ENCODE measurements at places on chromosomes 3 and 15.
A peak's percentile ranks its signal among the peaks of the same experiment; 100 is the strongest.

- peak; percentile 43 for DNase-seq
Observed at GRCh38 chr3:155497930-155498647, 204.6 kb upstream of the STRIT1 start.

- DNase-seq: no peak
Observed at GRCh38 chr15:100426937-100427336, 85.2 kb upstream of the ADAMTS17 start.

- DNase-seq: no peak
Observed at GRCh38 chr15:78625606-78626280, 4.9 kb upstream of the CHRNA3 start.

DNA sequence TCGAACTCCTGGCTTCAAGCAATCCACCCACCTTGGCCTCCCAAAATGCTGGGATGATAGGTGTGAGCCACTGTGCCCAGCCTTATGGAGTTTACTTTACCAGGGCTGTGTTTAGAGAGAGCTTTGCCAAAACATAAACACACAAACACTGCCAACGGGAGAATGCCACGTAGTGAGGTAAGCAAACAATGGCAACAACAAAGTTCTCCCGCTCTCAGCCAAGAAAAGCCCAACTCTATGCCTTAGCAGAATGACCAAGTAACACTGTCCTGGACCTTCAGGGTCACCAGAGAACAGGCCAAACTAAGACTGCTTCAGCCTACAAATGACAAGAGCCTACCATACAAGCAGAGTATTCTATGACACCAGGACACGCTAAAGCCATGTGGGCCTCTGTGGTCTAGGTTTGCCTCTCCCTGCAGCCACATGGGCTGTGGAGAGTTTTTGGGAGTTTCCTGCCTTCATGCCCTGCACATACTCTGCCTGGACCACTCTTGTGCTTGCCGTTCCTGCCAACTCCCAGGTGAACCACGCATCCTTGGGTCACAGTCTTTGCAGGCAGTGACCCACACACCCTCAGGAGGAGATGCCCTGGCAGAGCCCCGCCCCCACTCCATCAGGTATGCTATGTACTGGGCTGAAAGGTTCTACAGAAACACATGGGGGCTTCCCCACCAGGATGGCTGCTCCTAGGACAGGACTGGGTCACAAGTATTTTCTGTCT, 21.6 kb upstream of the CNBP start:
- no peak for DNase-seq

DNA sequence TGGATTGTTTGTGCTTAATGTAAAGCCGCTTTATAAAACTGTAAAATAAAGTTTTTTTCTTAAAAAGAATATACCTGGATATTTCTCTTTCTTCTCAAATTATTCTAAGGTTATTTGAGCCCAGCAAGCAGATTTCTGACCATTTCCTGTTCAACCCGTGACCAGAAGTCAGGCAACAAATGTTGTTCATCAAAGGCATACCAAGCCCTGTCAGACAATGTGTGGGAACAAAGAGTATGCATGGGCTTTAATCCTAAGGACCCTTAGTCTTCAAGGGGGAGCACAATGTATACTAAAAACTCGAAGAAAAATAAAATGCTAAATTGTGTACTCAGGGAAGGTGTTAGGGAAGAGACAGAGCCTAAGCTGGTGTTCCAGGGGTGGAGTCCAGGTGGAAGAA, 26.6 kb upstream of the PAQR5 start:
- DNase-seq: no peak

- DNase-seq: no peak
Observed at GRCh38 chr3:186705882-186706780, 11.0 kb upstream of the KNG1 start.

DNA sequence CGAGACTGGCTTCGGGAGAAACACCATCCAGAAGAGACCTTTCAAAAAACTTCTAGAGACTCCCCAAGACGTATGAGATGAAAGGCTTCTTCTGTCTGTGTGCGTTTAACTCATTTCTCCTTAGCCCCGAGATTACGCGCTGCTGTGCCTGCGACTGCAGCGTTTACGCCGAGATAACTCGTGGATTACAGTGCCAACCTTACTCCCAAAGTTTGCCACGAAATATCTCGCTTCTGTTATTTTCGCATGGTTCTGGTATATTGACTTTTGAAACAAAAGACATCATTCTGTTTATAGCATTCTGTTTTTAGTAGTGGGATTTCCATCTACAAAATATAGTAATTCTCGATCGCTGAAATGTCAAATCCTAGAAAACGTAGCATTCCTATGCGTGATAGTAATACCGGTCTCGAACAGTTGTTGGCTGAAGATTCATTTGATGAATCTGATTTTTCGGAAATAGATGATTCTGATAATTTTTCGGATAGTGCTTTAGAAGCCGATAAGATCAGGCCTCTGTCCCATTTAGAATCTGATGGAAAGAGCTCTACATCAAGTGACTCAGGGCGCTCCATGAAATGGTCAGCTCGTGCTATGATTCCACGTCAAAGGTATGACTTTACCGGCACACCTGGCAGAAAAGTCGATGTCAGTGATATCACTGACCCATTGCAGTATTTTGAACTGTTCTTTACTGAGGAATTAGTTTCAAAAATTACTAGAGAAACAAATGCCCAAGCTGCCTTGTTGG, 467 bp downstream of the PGBD4 start:
- no peak for DNase-seq

DNA sequence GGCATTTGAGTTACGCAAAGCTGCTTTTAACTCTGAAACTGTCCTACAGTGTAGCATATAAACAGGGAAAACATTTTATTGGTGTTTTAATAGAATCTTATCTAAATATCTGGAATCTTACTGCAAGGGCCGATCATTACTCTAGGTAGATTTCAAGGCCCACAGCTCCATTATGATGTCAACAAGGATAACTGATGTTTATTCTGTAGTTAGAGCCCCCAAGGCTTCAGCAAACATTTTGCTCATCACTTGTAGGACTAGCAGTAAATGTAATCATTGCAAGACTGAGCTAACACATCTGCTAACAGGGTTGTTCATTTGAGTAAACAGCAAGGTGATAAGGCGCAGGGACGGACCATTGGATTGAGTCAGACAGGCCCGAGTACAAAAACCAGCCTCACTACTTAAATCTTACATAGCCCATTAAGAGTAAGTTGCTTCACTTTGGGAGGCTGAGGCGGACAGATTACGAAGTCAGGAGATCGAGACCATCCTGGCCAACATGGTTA, 332.5 kb upstream of the TPRG1 start:
- no peak for DNase-seq

GRCh38 chr3:123096126-123096525, 29.3 kb downstream of the PDIA5 start:
- DNase-seq: no peak

Measured in Caki2 (cell line).